Dermis microvascular lymphatic vessel endothelial cell (primary cell): ENCODE measurements at places on chromosomes 3 and 15. TPM values are rescaled to one million over a fixed set of nuclear protein-coding genes. Genes with fewer than 3 reads are reported as not detected.
A peak's percentile ranks its signal among the peaks of the same experiment; 100 is the strongest.

Gene CRYBG3
- total RNA-seq = 15.4 and 17.3 TPM in 2 replicates

Gene IGDCC3
- total RNA-seq = 0.13 TPM in 1 of 2 replicates, not detected in the other

Gene RNF111
- 15.4 and 22.0 TPM in 2 replicates for total RNA-seq

Gene RPN1
- 378 and 477 TPM in 2 replicates for total RNA-seq

DNA sequence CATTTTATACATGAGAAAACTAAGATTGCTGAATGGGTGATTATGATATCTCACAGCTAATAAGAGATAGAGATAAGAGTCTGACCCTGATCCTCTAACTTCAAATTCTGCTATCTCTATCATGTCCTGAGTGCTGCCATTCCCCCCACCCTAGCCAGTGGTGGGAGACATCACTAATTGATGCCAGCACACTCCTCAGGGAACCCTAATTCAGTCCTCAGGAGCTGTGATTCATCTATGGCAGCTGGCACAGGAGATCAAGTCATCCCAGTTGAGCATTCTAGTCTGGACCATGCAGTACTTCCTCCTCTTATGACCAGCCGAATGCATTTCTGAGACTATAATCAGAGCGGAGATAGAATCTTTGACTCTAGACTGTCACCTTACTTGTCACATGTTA is 71.9 kb downstream of the SYNM start:
- no peak for DNase-seq

DNA sequence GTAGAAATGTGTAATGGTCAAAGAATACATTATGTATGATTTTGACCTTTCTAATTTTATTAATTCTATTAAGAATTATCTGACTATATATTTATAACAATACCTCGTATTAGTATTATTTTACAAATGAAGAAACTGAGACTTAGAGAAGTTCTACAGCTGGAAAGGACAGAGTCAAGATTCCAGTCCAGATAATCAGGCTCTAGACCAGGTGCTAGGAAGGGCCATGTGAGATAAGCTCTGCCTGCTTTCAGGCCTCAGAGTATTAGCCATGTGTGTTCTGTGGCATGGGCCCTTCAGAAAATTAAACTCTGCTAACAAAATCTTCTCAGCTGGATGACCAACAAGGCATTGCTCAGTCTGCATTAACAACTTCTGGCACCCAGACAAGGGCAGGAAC is 87.5 kb downstream of the CD200R1L start:
- no peak for DNase-seq

DNA sequence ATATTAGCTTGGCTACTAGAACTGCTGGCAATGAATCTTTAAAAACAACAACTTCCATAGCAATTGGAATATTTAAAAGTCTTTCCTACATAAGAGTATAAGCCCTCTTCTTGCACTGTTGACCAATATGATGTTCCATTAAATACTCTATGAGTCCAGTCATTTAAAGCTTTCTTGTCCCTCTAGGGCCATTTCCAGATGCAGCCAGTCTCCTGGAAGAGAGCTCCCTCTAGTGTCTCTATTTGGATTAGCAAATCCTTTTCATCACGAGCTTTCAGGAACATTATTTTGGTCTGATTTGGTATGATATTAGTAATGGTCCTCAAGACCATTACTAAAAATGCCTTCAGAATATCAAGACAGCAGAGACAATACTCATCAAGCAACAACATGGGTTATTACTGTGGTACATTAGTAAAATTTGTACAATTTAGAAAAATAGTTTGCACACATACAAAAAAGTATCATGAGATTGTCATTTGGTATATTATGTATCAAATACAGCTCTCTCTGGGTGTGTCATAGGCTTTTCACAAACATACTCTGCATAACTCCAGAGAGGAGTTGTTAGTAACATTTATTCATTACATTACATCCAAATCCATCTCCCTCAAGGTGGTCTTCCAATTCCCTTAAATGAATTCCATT is 101.3 kb downstream of the DPH6 start:
- peak; percentile 68 for DNase-seq
